ENCODE measurements at places on chromosomes 2 and 18. TPM values are rescaled to one million over a fixed set of nuclear protein-coding genes. Genes with fewer than 3 reads are reported as not detected.

C1D gene
- 29.7 TPM for total RNA-seq

DSG2 gene
- total RNA-seq = 9.6 TPM

ABCG5 gene
- not detected for total RNA-seq

DNA sequence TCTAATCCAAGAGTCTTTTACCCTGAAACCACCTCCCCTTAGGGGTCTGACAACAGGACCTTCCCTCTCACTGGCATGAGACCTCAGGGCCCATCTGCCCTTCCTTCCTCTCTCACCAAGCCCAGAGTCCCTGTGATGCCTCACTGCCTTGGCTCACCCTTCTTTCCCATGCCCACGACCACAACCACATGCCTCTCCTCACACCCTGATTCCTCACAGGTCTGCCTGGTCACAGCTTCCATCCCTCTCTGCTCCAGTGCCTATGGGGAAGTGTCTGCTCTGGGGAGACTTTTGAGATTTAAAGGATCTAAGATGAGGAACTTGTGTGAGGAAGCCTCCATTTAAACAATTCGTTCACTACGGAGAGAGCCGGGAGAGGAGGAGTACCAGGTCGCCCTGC, 98.9 kb upstream of the SH3BP4 start:
- no peak for DNase-seq

GRCh38 chr18:24741965-24742724, 281.7 kb downstream of the HRH4 start:
- DNase-seq = no peak

GRCh38 chr2:62724886-62725711, 19.6 kb downstream of the EHBP1 start:
- no peak for DNase-seq

DNA sequence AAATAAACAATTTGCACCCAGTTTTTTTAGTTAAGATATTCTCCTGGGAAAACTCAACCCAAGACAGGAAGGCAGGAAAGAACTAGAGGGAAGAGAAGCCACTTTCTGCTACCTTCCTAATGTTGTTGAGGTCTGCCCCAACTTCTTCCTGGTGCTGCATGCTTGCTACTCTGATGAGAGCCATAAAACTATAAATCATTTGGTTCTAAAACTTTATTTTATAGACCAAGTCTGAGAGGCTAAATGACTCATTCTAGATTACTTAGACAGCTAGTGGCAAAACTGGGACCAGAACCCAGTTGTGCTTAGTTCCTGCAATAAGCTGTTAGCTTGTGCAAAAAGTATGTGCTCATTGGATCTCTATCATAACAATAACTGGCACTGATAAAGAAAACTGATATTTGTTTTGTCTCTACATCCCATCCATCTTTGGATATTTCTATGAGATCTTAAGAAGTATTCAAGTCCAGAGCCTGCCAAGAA, 344.9 kb upstream of the SLC14A2 start:
- DNase-seq = no peak

DNA sequence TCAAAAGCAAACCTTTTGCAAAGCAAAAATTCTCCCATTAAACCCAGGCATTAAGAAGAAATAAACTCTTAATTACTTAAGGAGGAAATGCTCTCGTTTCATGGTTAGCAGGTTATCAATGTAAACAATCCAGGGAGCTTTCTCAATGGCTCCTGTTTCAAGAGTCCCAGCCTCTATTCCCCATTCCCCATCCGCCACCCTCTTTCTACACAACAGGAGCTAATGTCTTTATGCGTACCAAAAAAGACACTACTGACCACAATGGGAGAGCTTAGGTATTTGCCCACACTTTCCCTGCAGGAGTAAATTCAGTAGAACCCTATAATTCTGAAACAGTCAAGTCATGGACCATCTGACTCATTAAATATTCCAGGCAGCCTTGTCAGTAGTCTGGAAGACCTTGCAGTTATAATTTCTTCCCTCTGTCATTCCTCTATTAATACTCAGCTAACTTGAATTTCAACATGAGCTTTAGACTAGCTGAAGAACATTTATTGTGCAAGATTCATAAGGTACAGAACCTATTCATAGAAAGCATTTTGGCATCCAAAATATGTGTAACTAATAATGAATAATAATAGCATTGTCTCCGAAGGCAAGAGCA, 48.6 kb downstream of the SLC8A1 start:
- no peak for DNase-seq

ATP6V1C2 gene
- 17.3 TPM for total RNA-seq

GRCh38 chr2:101545950-101546349, 71.0 kb upstream of the RFX8 start:
- DNase-seq = no peak

DNA sequence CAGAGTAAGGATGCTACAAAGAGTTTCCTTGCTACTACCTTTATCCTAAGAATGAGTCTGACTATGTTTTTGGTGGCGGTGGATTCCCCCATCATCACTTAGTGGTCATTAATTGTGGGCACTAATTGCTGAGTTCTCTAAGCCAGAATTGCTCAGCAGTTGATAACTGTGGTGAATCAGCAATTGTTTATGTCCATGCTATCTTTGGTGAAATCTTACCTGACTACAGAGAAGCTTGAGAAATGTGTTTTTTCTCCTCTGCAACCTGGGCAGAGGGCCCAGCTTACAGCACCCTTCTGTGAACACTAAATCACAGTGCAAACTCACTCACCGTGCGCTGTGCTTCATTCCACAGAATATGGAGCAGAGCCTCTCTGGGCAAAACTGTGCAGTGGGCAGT, 683.6 kb downstream of the CNTNAP5 start:
- no peak for DNase-seq

- DNase-seq = no peak
Observed at GRCh38 chr18:77376043-77376732, 126.5 kb downstream of the GALR1 start.

GRCh38 chr2:170300993-170301392, 123.0 kb downstream of the MYO3B start:
- no peak for DNase-seq

LRP1B gene
- 0.04 TPM for total RNA-seq

DNA sequence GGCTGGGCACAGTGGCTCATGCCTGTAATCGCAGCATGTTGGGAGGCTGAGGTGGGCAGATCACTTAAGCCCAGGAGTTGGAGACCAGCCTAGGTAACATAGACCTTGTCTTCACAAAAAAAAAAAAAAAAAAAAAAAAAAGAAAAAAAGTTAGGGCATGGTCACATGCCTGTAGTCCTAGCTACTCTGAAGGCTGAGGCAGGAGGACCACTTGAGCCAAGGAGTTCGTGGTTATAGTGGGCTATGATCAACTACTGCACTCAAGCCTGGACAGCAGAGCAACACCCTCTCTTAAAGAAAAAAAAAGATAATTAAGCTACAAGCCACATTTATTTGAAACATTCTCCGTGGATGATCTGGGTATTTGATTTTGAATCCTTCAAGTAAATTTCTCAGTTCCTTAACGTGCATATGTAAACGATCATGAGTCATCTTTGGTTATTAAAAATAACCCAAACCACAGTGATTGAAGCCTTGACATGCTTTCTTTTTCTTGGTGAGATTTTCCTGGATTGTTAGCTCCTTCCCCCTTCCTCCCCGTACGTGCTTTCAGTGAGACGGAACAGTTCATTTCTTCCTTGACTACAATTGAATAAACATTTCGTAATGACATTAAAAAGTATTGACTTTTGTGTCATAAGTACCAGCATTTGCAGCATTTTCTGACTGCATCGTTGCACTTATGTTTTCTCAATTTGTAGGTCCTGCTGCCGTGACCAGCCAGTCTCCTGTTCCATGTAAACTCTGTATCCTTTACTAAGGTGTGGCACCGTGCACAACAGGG, 20.3 kb downstream of the RMC1 start:
- no peak for DNase-seq

DNA sequence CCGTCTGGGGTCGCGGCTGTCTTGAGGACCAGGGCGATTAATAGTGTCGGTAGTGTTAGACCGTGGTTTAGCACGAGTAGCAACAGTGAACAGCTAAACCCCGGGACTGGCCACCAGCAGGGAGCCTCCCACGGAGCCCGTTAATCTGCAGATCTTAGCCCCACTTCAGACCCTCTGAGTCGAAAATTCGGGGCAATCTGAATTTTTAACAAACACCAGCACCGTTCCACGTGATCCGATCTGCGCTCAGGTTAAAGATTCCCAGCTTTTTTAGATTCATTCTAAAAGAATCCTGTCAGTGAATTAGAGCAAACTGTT, 479 bp upstream of the ATP5F1A start:
- DNase-seq = no peak

GRCh38 chr18:32674491-32674890, 98.3 kb downstream of the KLHL14 start:
- no peak for DNase-seq

- no peak for DNase-seq
Observed at GRCh38 chr18:63949068-63949737, at the start of gene HMSD. TSS of gene HMSD (plus strand) at chr18:63949301. CDS start at chr18:63953456, 4,155 bp downstream.

- no peak for DNase-seq
Observed at GRCh38 chr2:102171946-102172345, 14.9 kb upstream of the IL1RL2 start.

ANKAR gene
- 10.7 TPM for total RNA-seq

GRCh38 chr2:238774071-238774470, 73.8 kb upstream of the TWIST2 start:
- DNase-seq = no peak

GRCh38 chr2:68032702-68033101, 30.1 kb downstream of the C1D start:
- no peak for DNase-seq

MAP3K19 gene
- not detected for total RNA-seq

GRCh38 chr2:239625156-239625845, 224.5 kb upstream of the HDAC4 start:
- DNase-seq = no peak

DNA sequence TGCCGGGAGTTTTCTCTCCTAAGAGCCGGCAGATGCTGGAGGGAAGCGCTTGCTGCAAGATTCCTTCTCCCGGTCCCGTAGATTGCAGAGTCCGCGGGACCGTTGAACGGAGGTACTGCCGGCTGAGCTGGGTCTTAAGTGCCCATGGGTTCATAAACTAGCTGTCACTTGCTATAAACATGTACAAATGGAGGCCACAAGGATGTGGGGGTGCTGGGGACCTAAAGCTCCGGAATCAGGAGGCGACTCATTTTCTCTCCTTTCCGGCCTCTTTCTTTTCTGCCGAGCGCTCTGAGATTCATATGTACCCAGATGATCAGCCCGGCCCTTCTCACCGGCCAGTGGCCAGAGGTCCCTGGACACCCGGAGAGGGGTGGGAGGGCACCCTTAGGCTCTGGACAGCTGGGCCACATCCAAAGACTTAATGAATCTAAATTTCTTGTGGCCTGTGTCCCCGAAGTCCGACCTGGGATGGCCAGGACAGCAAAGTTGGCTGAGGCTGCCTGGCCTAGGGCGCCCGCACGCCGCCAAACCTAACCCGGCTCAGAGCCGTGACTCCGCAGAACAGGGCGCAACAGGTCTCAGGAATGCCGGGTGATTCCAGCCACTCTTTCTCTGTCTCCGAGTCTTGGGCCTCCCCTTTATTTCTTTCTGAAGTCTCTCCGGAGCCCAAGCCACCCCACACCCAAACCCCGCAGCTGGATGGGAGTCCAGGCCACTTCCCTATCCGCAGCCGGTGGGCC, 2.4 kb upstream of the PAX3 start:
- DNase-seq = no peak

DNA sequence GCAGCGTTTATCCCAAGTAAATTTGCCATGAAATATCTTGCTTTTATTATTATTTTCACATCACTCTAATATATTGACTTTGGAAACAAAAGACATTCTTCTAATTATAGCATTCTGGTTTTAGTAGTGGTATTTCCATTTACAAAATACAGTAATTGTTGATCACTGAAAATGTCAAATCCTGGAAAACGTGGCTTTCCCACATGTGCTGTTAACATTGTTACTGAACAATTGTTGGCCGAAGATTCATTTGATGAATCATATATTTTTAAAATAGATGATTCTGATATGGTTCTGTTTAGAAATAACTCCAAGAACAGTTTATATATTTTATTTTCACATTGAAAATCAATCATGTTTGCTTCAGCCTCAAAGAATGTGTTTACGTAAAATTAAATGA, 32.9 kb downstream of the SP140 start:
- no peak for DNase-seq

DNA sequence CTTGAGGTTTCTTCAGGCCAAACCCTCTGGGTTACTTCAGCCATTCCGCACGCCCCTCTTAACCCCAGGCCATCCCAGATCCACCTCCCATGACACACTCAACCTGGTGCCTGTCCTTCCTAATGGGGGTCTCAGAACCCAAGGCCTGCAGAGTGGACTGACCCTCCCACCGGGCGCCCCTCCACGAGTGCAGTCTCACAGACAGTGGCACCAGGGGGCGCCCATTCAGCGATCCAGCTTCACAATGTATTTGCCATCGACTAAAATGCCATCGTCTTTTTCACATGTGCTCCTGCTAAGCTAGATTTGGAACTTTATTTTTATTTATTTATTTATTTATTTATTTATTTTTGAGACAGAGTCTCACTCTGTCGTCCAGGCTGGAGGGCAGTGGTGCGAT, 38.5 kb downstream of the INPP5D start:
- no peak for DNase-seq

- no peak for DNase-seq
Observed at GRCh38 chr2:237714690-237715458, 83.7 kb upstream of the RBM44 start.

DNA sequence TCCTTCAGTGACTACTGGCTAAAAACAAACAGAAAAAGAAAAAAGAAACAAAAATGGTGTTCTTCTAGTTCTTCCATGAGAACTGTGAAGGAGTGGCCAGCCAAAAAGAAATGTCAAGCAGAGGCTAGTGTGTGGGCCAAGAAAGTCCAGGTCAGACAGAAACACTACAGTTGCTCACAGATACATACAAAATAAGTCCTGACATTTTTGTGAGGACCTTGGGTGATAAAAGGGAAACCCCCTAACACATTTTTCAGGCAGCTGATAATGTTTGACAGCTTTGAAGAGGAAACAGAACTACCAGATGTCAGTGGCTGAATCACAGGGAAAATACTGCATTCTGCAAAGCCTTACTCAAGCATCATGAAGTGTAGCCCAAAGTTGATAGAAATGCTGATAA, 28.1 kb downstream of the ARHGAP25 start:
- no peak for DNase-seq

- no peak for DNase-seq
Observed at GRCh38 chr18:13245481-13246000, 27.0 kb downstream of the LDLRAD4 start.

PNPT1 gene
- total RNA-seq = 6.6 TPM

POTEJ gene
- not detected for total RNA-seq

DNA sequence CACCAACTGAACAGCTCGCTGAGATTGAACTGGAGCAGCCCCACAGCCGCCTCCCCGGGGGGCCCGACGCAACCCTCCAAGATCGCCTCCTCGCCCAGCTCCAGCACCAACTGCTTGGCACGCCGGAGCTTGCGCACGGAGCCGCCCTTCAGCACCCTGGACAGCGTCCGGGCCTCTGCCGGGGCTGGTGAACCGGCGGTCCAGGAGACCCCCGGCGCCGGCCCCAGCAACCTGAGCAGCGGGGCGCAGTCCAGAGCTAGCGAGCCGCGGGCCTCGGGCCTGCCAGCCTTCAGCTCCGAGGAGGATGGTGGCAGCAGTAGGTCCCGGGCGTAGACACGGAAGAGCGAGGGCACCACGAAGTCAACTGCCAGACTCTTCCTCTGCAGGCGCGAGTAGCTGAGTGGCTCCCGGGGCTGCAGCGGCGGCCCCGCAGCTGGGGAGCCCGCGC, 1.2 kb downstream of the ALK start:
- no peak for DNase-seq

GRCh38 chr2:170502361-170503130, 212.6 kb upstream of the SP5 start:
- DNase-seq = no peak

TUBB8B gene
- total RNA-seq = 5.8 TPM

- DNase-seq = no peak
Observed at GRCh38 chr2:96535331-96535730, 1.2 kb upstream of the ARID5A start.

Measured in esophagus squamous epithelium (tissue), 5 donors.